Astrocyte of the spinal cord (primary cell): ENCODE measurements at places on chromosomes 16 and 17.

- no peak for DNase-seq
Measured at GRCh38 chr17:2202302-2202995, 101.1 kb downstream of the SMG6 start.

GRCh38 chr16:88733630-88734360 lies 27.5 kb downstream of the CTU2 start:
- no peak for DNase-seq

- DNase-seq, result no peak
Measured at GRCh38 chr17:63983320-63983719, 10.6 kb upstream of the SCN4A start.

- DNase-seq, result peak; percentile 82
Measured at GRCh38 chr16:68065716-68066305, 19.4 kb upstream of the NFATC3 start.
